G401 (cell line): ENCODE measurements at places on chromosomes 16 and 17.

DNA sequence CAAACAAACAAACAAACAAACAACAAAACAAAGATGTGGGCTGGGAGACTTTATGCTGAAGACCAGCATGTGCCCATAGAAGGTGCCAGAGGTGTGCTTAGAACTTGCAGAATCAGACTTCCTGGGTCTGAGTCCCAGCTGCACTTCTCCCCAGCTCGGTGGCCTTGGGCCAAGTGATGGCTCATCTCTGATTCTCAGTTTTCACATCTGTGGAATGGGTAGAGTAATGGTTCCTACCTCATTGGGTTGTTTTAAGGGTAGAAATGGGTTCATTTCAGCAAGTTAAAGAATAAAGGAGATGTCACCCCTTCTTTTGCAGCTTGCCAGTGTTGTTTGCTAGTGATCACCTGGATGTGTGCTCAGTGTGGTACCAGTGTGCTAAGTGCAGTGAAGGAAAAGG lies 10.7 kb downstream of the NKD1 start:
- DNase-seq, result no peak

DNA sequence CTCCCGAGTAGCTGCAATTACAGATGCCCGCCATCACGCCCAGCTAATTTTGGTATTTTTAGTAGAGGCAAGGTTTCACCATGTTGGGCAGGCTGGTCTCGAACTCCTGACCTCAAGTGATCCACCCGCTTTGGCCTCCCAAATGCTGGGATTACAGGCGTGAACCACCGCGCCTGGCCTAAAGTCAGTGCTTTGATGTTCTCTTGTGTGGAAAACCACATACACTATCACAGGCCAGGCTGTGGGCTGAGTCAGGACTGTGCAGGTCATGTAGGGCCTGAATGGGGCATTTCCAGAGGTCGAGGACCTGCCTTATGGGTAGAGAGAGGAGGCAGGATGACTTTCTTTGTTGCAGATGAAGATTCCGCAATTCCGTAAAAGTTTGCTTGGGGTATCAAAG lies 5.1 kb upstream of the MT3 start:
- no peak for DNase-seq

- DNase-seq, result no peak
Observed at GRCh38 chr17:44111777-44112176, 11.7 kb downstream of the HDAC5 start.

GRCh38 chr17:61363601-61364462 lies 35.8 kb upstream of the TBX2 start:
- DNase-seq, result no peak

- no peak for DNase-seq
Observed at GRCh38 chr17:49050611-49051010, 53.4 kb downstream of the IGF2BP1 start.

GRCh38 chr17:57461082-57461481 lies 204.8 kb downstream of the MSI2 start:
- no peak for DNase-seq

- no peak for DNase-seq
Observed at GRCh38 chr17:4509401-4509800, 10.7 kb downstream of the SPNS2 start.

DNA sequence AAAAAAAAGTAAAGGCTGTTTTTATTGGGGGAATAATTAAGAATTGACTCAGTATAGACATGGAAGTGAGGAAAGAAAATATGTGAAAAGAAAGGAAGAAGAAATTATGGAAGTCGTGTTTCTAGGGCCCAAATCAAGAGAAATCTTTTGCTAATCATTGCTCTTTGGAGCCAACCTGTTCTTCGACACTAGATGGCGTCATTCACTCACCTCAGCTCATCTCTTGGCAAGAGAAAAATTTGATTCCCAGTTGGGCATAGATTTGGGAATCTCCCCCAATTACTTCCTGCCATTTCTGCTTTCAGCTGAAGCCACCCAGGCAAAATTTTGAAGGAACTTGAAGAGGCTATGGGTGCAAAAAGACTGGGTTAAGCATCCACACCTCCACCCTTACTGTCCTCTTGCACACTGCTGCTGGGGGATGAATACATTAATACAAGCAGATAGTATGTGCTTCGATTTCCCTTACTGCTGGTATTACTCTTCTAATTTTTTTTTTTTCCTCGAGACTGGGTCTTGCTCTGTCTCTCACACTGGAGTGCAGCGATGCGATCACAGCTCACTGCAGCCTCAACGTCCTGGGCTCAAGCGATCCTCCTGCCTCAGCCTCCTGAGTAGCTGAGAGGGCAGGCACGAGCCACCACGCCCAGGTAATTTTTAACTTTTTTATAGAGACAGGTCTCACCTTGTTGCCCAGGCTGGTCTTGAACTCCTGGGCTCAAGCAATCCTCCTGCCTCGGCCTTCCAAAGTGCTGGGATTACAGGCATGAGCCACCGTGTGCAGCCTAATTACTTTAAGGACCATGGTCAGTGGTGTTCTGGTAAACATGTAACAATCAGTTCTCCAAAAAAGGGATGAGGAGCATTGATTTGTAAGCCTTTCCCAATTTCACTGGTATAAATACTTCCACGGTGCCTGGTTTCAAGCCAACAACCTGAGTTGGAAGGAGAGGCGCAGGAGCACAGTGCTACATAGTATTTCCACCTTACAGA lies 13.5 kb downstream of the PSMD7 start:
- DNase-seq, result peak; percentile 60

DNA sequence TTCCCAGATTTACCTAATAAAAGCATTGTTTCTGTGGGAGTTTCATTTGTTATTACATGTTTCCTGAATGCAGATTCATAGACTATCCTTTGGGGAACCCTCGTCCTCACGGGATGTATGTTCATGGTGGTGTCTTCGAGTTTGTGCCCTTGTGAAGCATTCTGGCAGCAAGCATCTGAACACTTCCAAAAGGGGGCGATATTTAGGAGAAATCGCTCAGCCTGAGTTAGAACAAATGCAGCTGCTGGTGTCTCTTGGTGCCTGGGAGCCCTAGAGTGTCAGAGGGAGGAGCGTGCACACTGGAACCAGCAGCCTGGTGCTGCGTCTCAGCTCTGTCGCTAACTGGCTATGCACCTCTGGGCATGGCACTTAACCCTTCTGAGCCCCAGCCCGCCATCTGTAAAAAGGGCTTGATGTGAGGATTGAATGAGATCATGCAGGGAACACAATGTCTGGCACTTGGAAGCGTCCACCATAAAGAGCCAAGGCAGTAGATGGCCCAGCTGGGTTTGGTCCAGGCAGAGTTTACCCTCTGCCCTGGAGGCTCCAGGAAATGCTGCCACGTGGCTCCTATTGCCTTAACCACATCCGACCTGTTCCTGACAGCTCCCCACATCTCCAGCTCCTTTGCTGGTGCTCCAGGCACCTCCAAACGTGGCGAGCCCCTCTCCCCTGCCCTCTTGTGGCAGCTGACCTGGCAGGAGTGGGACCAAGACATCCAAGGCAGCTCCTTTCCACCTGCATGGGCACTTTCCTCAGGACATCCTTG lies 25.0 kb upstream of the C16orf78 start:
- DNase-seq, result peak; percentile 71

- no peak for DNase-seq
Observed at GRCh38 chr17:11898526-11899235, 98.6 kb downstream of the ZNF18 start.

GRCh38 chr17:28317966-28318758 lies 838 bp upstream of the TMEM97 start:
- peak; percentile 13 for DNase-seq
